Stimulated activated CD8-positive, alpha-beta memory T cell treated with anti-CD3 and anti-CD28 coated beads, Interleukin-7, amount 100 ng/mL, for 1 hour (primary cell): ENCODE measurements at places on chromosomes 2 and 18.

DNA sequence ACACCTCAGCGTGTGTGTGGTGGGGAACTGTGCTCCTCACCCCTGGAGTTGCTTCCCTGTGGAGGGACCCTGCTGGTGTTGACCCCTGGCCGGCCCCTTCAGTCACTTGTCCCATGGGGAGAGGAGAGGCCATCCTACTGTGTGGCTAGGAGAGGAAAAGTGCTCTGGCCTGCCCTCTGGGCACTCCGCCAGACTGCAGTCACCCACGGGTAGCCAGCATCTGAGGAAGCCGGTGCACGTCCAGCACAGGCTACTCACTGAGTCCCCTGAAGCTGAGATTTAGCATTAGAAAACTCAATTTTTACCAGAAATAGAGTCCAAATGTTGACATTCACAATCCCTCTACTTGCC lies 211.5 kb upstream of the RAB6C start:
- no peak for DNase-seq

GRCh38 chr2:111178730-111179405 lies 58.2 kb downstream of the BCL2L11 start:
- no peak for DNase-seq

GRCh38 chr18:77106331-77106730 lies 26.3 kb downstream of the MBP start:
- peak; percentile 58 for DNase-seq

GRCh38 chr2:61434314-61434713 lies 36.6 kb downstream of the USP34 start:
- no peak for DNase-seq

- DNase-seq = no peak
These were observed 155.0 kb downstream of the ARHGAP15 start for GRCh38 chr2:143284087-143284675.
